ENCODE measurements at places on chromosomes 4 and X.

GRCh38 chr4:17058916-17059741, 160.7 kb upstream of the LDB2 start:
- no peak for DNase-seq

DNA sequence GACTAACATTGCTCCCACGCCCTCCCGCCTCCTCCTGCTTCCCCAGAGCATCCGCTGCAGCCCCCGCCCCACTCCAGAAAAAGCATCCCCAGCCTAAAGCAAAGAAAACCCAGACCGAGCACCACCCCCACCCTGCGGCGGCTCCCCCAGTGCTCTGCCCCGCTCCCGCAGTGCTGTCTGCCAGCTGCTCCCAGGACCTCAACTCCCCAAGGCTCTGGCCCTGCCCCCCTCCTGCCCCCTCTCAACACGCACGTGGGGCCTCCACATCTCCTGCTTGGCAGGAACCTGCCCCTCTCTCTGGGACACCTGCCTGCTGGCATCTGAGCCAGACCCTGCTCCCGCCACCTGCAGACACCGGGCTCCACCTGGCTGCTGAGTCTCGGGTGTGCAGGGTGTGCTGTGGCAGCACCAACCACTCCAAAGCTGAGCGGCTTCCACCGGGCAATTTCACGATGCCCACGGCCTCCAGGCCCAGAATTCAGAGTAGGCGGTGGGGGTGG, 79.4 kb downstream of the FAM53A start:
- peak; percentile 83 for DNase-seq

DNA sequence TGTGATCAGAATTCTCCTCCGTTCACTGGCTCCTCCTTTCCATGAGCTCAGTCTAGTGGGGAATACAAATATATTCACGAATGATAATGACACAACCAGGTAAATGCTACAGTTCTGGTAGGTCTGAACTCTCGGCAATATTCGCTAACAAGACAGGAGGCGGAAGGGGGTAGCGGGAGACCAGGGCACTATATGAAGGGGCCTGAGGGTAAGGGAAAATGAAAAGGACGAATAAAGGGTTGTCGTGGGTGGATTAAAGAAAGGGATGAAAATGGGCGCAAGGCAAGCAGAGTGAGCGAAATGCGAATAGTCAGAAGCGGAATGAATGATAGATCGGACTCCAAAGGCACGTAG, 743 bp downstream of the NKAP start:
- no peak for DNase-seq

- DNase-seq = no peak
Observed at GRCh38 chr4:7328913-7329638, 105.7 kb downstream of the PSAPL1 start.

GRCh38 chr4:89492581-89493071, 185.0 kb upstream of the GPRIN3 start:
- no peak for DNase-seq

DNA sequence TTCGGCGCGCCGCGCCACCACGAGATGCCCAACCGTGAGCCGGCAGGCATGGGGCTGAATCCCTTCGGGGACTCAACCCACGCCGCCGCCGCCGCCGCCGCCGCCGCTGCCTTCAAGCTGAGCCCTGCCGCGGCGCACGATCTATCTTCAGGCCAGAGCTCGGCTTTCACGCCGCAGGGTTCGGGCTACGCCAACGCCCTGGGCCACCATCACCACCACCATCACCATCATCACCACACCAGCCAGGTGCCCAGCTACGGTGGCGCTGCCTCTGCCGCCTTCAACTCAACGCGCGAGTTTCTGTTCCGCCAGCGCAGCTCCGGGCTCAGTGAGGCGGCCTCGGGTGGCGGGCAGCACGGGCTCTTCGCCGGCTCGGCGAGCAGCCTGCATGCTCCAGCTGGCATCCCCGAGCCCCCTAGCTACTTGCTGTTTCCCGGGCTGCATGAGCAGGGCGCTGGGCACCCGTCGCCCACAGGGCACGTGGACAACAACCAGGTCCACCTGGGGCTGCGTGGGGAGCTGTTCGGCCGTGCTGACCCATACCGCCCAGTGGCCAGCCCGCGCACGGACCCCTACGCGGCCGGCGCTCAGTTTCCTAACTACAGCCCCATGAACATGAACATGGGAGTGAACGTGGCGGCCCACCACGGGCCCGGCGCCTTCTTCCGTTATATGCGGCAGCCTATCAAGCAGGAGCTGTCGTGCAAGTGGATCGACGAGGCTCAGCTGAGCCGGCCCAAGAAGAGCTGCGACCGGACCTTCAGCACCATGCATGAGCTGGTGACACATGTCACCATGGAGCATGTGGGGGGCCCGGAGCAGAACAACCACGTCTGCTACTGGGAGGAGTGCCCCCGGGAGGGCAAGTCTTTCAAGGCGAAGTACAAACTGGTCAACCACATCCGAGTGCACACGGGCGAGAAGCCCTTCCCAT, 1.1 kb downstream of the ZIC3 start:
- DNase-seq = no peak

GRCh38 chr4:61211781-61212180, 11.7 kb downstream of the ADGRL3 start:
- DNase-seq = no peak

DNA sequence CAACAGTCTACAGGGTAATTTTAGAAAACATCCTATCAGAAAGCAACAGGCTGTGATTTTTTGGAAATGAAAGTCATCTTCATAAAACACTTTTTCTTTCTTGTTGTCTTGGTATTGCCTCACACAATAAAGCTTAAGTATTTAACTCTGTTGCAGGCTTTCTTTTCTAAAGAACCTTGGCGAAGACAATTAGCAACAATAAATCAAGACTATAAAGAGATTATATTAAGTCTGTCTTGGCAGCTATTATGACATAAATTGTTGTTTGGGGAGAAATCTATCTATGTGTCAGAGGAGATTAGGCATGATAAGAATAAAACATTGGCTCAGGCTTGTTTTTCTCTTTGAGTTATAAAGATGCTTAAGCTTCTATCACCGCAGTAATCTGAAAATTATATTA, 1774.8 kb downstream of the ARAP2 start:
- DNase-seq = no peak

GRCh38 chrX:38342853-38343778, 9.3 kb upstream of the OTC start:
- DNase-seq = no peak

- DNase-seq = no peak
Observed at GRCh38 chrX:150547375-150548115, 20.9 kb upstream of the MTM1 start.

DNA sequence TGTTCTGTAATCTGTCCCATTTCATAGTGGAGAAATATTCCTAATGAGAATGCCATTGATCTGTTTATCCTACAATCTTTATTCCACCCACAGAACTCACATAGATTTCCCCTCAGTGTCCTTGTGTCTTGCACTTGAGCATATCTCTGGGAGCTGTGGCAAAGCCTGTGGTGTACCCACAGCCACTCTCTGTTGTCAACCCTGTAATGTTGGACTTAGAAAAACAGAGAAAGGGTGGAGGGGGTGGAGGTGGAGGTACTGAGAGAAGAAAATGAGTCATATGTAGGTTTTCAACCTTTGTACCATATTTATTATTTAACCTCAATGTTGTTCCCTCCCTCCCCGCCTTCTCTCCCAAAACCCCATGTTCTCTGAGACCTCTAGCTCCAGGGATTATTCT, 46.9 kb upstream of the TLL1 start:
- DNase-seq = no peak

DNA sequence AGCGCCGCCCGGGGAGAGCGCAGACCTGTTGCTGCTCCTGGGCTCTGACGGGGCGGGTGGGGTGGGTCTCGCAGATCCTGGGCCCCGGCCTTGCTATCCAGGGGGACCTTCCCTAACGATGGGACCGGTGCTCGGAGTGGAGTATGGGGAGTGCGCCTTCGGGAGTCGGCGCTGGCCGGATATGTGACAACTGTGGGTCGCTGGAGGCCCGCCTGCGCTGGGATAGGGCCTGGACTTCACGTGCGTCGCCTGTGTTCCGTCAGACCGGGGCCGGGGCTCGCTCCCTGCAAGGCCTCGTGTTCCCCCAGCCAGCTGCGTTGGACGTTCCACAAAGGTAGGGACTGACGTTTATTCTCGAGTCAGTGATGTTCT, 1.3 kb downstream of the TBL1X start:
- DNase-seq = no peak

DNA sequence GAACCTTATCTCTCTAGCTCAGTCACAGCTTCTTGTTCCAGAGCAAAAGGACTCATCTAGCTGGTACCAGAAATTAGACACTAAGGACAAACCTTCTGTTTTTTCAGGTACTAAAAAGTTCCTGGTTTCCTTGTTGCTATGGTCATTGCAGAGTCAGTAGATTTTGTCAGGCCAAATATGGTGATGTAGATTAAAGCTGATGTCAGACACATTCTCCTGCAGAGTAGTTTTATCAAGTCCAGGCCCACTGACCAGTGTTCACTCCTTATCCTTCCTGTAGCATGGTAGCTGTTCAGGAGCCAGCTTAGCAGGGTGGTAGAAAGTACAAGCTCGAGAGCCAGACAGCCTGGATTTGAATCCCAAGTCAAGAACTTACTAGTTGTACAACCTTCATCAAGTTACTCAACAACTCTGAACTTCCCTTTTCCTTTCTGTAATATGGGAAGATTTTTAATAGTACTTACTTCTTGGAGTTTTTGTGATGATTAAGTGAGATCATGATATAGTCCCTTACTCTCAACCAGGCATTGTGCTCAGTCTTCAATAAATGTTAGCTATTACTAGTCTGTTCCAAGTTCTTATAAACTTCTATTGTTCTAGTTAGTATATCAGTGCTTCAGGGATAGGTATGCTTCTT, 17.9 kb downstream of the OCRL start:
- DNase-seq = no peak

GRCh38 chr4:10035130-10035529, 13.8 kb upstream of the SLC2A9 start:
- DNase-seq = no peak

GRCh38 chr4:110639207-110640090, 16.6 kb upstream of the PITX2 start:
- DNase-seq = no peak

DNA sequence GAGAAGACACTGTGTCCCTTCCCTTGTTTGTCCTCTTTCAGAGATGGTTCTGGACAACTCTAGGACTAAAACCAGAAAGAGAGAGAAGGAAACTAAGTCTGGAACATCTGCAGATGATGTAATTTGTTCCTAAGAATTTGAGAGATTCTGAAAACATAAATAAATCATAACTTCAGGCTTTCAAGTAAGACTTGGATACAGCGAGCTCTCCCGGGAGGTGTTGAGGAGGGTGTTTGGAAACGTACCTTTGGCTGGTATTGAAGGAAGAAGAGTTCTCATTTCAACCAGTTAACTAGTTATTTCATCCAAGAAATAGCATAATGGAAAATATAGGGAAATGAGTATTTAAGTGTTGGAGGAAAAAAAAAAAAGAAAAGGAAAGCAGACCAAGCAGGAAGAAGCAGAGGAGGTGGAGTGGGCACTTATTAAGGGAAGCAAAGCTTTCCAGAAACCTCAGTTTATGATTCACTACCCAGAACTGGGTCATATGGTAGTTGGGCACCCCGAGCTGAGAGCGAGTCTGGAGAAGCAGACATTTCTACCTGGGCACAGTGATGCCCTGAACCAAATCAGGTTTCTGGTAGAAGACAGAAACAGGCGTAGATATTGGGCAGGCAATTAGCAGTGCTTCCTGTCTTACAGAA, 26.9 kb downstream of the CCNG2 start:
- no peak for DNase-seq

All from CD4-positive, alpha-beta T cell treated with Interleukin-6 at 100 ng/mL for 8 hours (primary cell).